ENCODE measurements at places on chromosomes 11 and 22.

DNA sequence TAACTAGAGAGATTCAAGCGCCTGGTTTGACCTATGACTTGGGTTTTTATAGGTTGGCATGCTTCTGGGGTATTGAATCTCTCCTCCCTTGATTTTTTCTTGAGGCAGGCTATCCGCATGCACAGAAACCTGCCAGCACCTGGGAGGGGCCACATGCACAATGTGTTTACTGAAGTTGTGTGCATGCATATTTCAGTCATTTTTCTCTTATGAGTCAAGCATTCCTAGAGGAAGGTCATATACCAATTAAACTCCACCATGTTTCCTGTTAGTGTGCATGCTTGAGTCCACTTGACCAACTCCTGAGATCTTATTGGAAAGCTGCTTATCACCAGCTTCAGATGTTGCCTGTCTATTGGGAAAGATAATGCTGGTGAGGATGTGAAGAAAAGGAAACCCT lies 1718.4 kb downstream of the LRRC4C start:
- no peak for DNase-seq

GRCh38 chr11:65927904-65928397 lies 8.7 kb downstream of the DRAP1 start:
- DNase-seq = no peak

DNA sequence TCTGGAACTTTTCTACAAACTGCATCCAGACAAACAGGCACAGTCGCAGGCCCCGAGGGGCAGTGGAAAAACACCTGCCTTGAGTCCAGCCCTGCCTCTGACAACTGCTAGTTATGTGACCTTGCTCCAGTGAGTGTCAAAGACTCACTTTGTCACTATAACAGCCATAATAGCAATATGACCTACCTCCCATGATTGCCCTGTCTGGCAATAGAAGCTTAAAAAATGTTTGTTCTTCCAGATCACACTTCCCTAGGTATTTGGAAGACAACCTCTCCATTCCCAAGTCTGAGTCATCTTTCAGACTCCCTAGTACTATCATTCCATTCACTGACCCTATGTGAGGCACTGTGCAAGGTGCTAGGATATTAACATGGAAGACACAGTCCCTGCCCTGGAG lies 74.5 kb downstream of the RPL27A start:
- DNase-seq = no peak

DNA sequence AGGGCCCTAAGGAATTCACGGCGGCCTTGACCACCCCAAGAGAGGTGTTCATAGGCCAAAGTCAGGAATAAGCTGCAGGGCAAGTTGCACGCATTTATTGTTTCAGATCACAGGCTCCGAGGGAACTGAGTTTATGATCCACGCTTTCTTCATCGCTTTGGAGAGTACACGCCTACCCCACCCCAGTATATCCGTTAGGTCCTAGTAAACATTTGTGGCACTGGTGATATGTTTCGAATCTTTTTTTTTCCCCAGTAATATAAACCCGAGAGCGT lies 805 bp downstream of the GANAB start:
- DNase-seq = no peak

GRCh38 chr11:70432065-70432464 lies 33.7 kb downstream of the CTTN start:
- DNase-seq = no peak

DNA sequence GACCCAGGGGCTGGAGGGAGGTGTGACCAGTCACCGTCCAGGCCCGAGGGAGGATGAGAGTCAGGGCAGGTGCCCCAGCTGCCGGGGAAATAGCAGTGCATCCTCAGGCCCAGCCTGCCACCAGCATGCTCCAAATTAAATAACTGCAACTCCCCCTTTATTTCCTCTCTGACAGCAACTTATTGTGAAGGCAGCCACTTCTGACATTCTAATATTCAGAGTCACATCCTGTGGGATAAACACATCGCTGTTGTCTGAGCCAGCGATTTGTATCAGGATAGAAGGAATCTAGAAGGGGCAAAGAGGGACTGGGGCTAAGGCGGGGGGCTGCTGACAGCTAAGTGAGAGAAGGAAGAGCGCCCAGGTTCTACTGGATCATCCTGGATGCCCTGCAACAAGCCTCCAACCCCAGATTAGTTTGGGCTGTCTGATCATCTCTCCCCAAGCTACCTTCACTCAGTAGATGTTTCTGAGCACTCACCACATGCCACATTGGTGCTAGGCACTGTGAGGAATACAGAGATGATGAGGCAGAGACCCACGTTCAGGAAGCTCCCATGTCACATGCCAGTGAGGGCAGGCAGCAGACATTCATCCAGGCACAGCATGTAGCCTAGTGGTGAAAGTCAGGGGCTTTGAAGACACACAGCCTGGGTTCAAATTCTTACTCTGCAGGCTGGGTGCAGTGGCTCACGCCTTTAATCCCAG lies 214.1 kb downstream of the BUD13 start:
- no peak for DNase-seq

GRCh38 chr11:1876361-1877063 lies 15.2 kb downstream of the PRR33 start:
- DNase-seq = no peak

DNA sequence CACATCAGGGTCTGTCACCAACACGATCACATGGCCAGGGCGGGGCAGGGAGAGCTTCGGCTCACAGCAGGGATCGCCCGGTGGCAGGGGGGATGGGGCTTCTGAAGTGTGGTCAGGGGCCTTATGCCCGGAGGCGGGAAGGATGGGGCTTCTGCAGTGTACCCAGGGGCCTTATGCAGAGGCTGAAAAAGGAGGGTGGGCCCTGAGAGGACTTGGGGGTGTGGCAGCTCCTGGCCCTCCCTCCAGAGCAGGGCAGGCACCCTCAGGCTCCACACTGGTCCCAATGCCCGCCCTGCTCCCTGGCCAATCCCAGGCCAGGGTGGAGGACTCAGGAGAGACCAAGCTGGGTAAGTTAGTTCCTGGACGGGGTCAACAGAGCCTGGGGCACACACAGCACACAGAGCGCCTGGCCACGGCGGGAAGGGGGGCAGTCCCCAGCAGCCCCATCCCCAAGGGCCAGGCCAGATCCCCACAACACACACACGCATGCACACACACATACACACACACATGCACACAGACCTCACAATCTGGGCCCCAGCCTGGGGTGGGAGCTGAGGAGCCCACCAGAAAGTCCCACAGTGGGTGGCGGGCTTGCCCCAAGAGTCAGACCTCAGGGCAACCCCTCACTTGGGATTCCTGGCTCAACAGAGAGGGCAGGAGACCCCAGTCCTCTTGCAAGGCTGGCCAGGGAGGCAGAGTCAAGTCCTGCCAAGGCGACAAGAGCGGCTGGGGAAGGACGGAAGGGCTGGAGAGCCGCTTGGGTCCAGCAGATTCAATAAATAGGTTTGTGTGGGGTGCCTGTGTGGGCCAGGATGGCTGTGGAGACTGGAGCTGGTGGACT lies 1.1 kb upstream of the CEND1 start:
- DNase-seq = no peak

- no peak for DNase-seq
These were observed 187.2 kb downstream of the SPON1 start for GRCh38 chr11:14149683-14150082.

DNA sequence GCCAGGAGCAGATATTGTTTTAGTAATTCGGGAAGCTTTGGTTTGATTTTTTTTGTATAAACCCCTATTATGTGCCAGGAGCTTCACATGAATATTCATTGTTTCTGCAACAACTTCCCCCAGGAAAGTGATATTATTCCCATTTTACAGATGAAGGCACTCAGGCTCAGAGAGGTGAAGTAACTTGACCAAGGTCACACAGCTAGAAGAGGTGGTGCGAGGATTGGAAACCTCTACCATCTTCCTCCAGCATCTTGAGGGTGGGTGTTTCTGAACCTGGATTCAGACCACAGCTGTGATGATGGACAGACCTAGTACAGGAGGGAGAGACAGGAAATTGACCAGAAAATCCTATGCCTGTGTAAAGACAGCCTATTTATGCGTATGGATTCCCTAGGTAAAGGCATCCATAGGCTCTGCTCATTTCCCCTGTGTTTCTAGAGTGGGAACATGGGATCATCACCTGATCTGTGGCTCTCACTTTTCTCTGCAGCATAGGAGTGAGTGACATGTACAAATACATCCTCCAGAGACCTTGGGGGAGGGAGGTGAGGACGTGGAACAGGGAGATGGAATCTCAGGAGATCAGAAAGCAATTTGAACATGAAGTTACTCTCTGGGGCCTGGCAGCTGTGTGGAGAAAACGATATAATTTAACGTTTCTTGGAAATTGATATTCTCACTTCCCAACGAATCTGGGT lies 81.4 kb downstream of the TSPAN18 start:
- DNase-seq = no peak

GRCh38 chr11:33187998-33188722 lies 26.9 kb upstream of the CSTF3 start:
- no peak for DNase-seq

DNA sequence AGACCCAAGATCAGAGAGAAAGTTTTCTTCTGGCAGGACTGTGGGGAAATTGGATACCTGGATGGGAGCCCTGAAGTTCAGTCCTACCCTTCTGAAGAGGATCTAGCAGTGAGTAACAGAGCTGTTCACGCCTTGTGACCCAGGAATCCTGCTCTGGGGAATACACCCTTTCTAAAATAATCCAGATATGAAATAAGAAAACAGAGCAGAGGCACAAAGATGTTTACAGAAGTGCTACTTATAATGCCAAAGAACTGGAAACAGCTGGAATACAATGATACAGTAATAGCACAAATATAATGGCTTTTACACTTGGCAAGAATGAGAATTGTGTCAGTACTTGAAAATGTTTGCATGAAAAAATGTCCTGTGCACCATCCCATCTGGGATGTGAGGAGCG lies 304.0 kb upstream of the NARS2 start:
- DNase-seq = no peak

DNA sequence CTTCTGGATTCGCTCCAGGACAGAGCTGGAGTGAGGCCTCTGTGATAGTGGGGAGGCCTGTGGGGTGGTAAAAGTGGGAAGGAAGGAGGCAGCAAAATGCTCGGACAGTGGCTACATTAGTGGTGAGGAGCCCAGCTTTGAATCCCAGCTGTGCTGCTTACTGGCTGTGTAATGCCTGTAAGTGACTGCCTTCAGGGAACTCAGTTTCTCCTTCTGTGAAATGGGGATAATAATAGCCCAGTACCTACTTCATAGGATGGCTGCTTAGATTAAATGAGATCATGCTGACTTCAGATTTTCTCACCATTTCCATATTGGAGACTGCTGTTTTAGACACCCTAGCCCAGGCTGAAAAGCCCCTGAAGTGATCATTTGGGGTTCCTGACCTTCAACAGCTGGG lies 8.4 kb upstream of the ALX4 start:
- no peak for DNase-seq

- DNase-seq = no peak
These were observed 119.2 kb downstream of the ETS1 start for GRCh38 chr11:128468111-128468510.
